ENCODE measurements at places on chromosomes 4 and X.

- DNase-seq: peak; percentile 10
Observed at GRCh38 chr4:1193206-1194009, 21.0 kb upstream of the SPON2 start.

- DNase-seq: no peak
Observed at GRCh38 chr4:101356928-101357327, 9.6 kb upstream of the PPP3CA start.

DNA sequence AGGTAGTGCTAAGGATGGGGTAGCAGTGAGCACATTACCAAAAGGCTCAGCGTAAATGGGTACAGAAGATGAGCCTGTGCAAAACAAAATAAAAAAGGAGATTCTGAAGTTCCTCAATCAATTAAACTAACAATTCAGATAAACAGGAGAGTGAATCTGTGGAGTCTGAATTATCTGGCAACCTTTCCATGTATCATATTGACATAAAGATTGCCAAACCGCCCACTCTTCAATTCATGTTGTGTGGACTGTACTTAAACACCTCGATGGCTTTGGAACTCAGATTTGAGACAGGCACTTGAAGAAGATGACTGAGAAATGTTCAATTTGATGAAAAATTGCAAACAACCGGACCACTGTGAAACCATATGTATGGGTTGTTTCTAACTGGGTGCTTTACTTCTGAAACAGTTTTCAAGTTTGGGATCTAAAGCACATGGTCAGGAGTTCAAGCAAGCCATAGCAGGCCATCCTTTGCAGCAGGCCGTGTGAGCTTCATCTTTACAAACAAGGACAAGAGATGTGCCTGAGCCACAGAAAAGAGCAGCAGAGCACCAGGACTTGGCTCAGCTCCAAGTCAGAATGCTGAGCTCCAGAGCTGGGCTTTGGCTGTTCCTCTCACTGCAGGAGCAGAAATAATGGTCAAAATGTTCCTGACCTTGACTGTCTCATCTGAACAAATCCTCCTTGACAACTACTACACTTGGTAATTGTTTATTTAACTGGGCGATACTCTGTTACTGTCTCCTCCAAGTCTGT lies 108.1 kb downstream of the MGST2 start:
- no peak for DNase-seq

GRCh38 chr4:32043248-32043633 lies 1323.1 kb downstream of the PCDH7 start:
- DNase-seq: no peak

- peak; percentile 29 for DNase-seq
Observed at GRCh38 chr4:118746251-118746919, 61.2 kb downstream of the METTL14 start.

GRCh38 chr4:24533364-24533763 lies 51.0 kb downstream of the DHX15 start:
- no peak for DNase-seq

GRCh38 chr4:74385386-74385785 lies 20.4 kb downstream of the EREG start:
- DNase-seq: no peak

- no peak for DNase-seq
Observed at GRCh38 chr4:19346636-19347035, 905.1 kb upstream of the SLIT2 start.

DNA sequence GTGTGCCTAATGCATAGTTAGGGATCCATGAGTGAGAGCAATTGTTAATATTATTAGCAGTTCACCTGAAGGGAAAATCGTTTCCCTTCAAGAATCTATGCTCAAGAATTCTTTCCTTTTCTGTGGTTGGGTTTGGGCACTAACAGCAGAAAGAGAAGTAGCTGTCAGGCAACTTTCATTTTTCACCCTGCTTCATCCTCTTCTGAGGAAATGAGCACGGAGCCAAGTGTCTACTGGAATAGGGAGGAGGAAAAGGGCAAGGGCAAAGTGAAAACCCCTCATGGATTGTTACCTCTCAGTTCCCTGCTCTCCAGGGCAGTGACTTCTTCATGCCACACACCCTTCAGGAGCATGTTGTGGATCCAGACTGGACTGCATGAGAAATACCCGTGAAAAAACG lies 2.6 kb upstream of the HPGDS start:
- no peak for DNase-seq

- no peak for DNase-seq
Observed at GRCh38 chr4:110487873-110488272, 11.9 kb downstream of the ENPEP start.

- no peak for DNase-seq
Observed at GRCh38 chrX:153539979-153540358, 22.5 kb downstream of the ATP2B3 start.

GRCh38 chrX:2391869-2392606 lies 108.7 kb downstream of the DHRSX start:
- DNase-seq: no peak

DNA sequence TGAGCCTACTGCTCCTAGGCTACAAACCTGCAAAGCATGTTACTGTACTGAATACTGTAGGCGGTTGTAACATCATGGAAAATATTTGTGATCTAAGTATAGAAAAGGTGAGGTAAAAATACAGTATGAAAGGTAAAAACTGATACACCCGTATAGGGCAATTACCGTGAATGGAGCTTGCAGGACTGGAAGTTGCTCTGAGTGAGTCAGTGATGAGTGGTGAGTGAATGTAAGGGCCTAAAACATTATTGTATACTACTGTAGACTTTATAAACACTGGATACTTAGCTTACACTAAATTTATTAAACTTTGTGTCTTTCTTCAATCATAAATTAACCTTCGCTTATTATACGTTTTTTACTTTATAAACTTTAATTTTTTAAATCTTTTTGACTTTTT lies 3.7 kb downstream of the KIF4A start:
- DNase-seq: no peak

DNA sequence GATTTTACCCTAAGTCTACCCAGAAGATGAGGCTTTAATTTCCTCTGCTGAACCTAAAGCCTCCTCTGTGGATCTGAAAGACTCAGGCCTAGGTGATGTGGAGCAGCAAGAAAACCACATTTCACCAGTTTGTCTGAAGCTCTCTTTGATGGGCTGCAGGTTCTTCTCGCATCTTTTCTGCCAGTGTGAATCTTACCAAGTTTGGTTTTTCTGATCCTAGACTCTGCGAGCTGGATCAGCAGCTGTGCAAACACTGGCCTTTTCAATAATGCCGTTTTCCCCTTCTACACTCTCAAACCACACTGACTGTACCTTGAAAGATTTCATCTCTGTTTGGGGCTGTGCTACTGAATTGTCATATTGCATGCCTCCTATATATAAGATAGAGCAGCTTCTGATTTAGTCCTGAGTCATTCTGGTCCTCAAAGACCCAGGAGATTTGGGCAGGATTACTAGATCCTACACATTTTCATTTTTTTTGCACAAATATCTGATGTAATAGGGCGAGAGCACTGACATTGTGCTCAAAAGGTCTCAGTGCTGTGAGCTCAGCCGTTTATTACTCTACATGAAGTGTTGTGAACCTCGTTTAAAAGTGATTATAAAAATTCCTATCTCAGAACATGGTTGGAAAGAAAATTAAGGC lies 133.6 kb upstream of the FAM9C start:
- no peak for DNase-seq

- DNase-seq: no peak
Observed at GRCh38 chrX:155682834-155683233, 70.1 kb upstream of the TMLHE start.

DNA sequence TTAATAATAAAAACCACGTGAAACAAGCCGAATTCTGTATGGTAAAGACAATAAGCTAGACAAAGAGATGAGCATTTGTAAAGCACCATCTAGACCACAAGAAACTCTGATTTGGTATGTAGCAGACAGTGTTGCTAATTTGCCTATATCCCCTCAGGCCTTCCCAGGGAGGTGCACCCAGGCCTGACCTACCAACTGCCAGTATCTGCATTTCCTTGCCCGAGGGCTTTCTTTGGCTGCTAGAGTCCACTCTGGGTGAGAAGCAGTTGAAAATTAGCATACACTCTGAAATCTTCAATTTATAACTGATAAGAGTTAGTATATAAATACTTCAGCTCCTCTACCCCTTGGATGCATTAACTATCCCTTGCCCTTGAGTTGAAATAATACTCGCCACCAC lies 37.4 kb upstream of the IL1RAPL1 start:
- no peak for DNase-seq

GRCh38 chr4:16290681-16291420 lies 64.6 kb upstream of the TAPT1 start:
- no peak for DNase-seq

- DNase-seq: no peak
Observed at GRCh38 chrX:36573720-36574119, 434.4 kb upstream of the FAM47C start.

- DNase-seq: no peak
Observed at GRCh38 chr4:8831221-8832112, 40.2 kb downstream of the HMX1 start.

- DNase-seq: no peak
Observed at GRCh38 chrX:139640259-139640658, 67.7 kb downstream of the MCF2 start.

- DNase-seq: no peak
Observed at GRCh38 chr4:67762086-67762485, 7.9 kb upstream of the GNRHR start.

DNA sequence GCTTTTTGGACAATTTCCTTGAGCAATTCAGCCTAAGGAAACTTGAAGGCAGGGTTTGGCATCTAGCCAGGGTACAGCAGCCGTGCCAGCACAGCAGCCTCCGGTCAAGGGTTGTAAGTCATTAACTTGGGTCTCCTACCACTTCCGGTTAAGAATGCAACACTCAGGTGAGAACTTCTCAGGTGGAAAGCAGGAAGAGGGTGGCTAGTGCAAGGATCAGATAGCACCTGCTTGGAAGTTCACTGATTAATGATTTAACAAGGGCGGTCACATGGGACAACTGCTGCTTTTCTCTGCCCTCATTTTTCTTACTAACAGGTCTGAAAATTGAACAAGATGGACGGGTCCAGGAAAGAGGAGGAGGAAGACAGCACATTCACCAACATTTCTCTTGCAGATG lies 30.1 kb upstream of the SCOC start:
- DNase-seq: peak; percentile 86

DNA sequence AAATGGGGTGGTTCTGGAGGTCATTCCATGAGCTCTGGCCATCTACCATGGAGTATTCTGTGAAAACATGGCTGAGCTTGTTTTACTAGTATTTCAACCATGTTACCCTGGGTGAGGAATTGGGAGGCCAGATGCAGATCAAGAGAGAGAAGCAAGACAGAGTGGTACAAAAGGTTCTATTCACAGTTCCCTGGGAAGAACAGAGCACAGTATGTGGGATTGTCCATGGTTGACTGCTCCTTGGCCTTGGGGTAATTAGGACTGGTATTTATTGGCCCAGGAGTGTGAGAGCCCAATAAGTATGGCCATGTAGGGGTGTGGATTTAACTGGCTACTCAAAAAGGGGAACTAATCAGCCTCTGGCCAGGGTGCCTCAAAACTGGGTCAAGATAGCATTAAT lies 239.7 kb upstream of the GATB start:
- DNase-seq: no peak

GRCh38 chr4:156788782-156789181 lies 182.8 kb downstream of the PDGFC start:
- DNase-seq: no peak

DNA sequence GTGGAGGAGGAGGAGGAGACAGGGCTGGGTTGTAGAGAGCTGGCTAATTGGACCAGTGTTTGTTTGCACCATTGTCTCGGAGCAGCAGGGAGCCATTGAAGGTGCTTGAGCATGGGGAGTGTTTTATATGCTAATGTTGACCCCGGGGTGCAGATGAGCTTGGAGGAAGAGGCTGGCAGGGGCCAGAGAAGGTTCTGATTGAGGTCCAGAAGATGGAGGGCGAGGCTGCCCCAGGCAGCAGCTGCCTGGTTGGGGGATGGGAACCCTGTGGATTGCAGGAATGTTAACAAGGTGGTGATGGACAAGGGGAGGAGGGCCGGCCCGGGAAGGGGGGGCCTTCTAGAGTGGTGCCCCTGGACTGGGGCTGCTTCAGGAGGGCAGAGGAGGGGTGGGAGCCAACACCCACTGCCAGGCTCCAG lies 18.0 kb downstream of the DOK7 start:
- no peak for DNase-seq

DNA sequence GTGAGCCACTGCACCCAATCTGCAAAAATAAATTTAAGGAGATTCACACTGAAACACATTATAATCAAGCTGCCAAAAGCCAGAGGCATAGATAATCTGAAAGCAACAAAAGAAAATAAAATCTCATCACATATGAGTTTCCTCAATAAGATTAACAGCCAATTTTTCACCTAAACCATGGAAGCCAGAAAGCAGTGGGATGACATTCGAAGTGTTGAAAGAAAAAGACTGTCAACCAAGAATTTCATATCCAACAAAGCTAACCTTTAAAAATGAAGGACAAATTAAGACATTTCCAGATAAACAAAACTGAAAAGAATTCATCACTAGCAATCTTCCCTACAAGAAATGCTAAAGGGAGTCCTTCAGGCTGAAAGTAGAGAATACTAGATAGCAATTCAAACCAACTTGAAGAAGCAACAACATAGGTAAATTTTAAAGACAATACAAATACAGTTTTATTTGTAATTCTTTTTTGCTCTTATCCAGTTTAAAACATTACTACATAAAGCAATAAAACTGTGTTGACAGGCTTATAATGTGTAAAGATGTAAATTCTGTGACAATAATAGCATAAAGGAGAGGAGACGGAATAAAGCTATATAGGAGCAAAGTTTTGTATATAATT lies 23.1 kb upstream of the KLHL8 start:
- no peak for DNase-seq

GRCh38 chr4:8182858-8183725 lies 16.0 kb upstream of the SH3TC1 start:
- DNase-seq: peak; percentile 92

DNA sequence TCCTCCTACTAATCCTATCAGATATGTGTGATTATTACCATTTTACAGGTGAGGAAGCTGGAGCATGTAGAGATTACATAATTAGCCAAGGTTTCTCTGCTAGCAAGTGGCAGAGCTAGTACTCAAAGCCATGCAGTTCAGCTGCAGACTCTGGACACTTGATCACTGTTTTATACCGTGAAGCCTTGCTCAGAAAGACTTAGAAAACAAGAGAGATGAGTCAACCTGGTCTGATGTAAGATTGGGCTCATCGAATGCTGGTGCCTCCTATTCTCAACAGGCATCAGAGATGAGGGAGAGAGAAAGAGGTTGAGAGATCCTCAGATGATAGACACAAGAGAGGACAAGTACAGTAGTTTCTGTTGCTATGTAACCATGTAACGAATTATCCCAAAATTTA lies 19.0 kb upstream of the PDE5A start:
- DNase-seq: no peak

GRCh38 chr4:18109676-18110075 lies 88.1 kb upstream of the LCORL start:
- DNase-seq: no peak

GRCh38 chr4:7877176-7877575 lies 62.5 kb downstream of the AFAP1 start:
- DNase-seq: no peak

GRCh38 chr4:114691865-114692264 lies 93.3 kb downstream of the UGT8 start:
- no peak for DNase-seq

GRCh38 chr4:2790583-2791517 lies 2.0 kb upstream of the SH3BP2 start:
- no peak for DNase-seq

All from left colon (tissue), 2 donors.